ENCODE measurements at places on chromosomes 11 and 22.

- no peak for DNase-seq
Observed at GRCh38 chr22:42446151-42446550, 13.9 kb upstream of the NFAM1 start.

- DNase-seq, result no peak
Observed at GRCh38 chr11:30605036-30605605, 19.0 kb upstream of the MPPED2 start.

DNA sequence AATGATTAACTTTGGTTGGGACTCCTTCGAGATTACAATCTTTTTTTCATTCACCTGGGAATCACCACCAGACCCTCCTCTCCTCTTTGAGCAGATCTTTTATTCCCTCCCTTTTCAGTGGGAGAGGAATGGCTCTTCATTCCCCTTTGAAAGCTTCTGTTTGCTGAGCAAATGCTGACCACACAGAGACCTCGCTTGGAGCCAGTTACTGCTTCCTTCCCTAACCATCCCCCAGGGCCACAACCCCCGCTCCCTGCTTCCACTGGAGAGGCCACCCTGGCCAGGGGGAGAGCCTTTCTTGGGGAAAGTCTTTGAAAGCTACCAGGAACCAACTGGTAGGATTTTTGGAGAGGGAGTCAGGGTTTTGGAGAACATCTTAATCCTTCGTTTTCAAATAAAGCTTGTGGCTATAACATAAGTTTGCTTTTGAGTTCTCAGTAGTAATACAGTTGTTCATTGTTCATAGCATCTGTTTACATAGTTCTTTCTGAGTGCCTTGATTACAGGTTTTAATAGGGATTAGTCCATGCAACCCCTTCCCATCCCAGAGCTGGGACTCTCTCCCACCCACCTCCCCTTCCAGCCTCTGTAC lies 138.4 kb downstream of the DBX1 start:
- no peak for DNase-seq

- DNase-seq, result no peak
Observed at GRCh38 chr11:27874998-27875830, 175.0 kb upstream of the BDNF start.

DNA sequence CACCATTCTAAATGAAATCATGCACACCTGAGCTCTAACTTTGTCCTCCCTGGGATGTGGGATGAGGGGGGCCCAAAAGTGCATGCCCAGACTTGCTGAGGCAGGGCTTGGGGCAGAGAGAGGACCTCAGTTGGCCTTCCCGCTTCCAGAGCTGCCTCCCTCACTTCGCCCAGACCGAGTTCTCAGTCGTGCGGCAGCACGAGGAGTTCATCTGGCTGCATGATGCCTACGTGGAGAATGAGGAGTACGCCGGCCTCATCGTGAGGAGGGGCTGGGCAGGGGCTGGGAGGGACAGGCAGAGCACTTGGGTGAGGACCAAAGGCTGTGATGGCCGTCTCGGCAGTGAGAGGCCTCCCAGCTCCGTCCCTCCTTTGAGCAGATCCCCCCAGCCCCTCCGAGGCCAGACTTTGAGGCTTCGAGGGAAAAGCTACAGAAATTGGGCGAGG lies 8.2 kb downstream of the CFL1 start:
- no peak for DNase-seq

DNA sequence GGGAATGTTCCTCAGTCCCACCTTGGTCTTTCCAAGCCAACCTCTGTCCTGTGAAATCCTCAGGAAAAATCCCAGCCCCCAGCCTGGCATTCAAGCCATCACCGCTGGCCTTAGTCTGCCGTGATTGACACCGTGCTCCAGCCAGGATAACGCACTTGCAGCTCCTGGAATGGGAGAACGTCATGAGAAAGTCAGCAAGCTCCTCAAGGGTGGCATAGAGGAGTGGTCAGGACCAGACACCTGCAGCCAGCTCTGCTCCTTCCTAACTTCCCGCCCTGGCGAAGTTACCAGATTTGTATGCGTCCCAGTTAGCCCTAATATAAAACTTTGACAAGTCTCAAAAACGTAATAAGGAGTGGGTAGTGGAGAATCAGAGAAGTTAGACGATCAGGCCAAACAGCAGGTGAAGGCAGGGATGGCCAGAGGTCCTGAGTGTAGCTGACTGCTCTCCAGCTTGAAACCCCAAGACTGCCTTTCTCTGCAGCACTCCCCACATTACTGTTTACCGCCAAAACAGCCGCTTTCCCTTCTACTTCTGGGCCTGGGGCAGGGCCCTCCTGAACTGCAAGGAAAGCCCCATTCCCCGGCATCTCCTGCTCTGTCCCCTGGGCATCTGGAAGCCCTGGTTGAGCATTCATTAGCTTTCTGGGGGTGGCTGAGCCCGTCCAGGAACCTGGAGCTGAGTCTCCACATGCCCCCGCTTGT lies 1.3 kb upstream of the DKK3 start:
- DNase-seq, result no peak

DNA sequence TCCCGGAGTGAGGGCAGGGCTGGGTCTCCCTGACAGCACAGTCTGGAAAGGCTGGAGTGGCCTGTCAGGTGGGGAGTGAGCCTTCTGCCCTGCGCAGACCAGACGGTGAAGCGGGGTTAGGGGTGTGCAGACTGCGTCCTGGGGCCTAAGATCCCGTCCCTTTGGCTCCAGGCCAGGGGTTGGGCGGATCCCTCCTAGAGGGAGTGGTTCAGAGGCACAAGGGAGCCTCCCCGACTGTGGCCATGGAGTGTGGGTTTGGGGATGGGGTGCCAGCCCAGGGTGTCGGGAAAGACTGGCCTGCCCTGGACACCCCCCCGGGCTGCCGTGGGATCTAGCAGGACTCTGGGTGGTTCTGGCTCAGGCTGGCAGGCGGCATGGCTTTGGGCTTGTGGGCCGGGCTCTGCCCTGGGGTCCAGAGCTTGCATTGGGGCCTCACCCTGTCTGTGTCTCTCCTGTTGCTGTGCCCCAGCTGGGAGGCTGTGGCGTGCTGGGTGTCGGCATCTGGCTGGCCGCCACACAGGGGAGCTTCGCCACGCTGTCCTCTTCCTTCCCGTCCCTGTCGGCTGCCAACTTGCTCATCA lies 19.5 kb downstream of the TSPAN4 start:
- no peak for DNase-seq

DNA sequence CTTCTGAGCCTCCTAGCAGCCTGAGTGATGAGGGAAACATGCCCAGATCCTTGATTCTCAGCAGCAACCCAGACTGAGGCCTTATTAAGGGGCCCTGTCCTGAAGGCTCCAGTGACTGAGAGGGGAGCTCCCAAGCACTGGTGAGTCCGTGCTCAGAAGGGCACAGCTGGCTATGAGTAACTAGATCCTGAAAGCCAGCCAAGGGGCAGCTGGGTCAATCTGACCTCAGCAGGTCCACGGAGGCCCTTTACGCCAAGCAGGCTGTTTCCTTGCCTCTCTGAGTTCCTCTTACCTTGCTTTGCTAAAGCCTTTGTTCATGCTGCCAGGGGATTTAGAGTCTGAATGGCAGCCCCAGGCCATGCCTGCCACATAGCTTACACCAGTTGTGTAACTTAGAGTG lies 19.3 kb upstream of the MIEF1 start:
- no peak for DNase-seq

- no peak for DNase-seq
Observed at GRCh38 chr11:113505541-113506375, 30.6 kb upstream of the DRD2 start.

- DNase-seq, result peak; percentile 60
Observed at GRCh38 chr11:119196833-119197483, 9.2 kb upstream of the CBL start.

GRCh38 chr22:30182815-30183214 lies 63.7 kb downstream of the LIF start:
- DNase-seq, result no peak

DNA sequence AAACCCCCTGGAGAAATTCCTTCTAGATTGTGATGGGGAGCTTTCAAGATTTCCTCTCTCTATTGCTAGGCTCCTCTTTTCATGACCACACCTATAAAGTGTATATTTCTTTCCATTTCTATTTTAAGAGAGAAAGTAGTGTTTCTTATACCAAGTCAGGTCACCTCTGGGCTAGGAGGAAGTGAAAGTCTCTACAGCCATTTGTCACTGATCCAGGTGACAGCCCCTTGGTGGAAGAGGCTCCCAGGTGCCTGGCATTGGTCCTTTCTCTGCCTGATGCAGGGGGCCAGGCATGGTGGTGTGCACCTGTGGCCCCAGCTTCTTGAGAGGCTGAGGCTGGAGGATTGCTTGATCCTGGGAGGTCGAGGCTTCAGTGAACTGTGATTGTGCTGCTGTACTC lies 64.7 kb downstream of the DHCR7 start:
- DNase-seq, result no peak

DNA sequence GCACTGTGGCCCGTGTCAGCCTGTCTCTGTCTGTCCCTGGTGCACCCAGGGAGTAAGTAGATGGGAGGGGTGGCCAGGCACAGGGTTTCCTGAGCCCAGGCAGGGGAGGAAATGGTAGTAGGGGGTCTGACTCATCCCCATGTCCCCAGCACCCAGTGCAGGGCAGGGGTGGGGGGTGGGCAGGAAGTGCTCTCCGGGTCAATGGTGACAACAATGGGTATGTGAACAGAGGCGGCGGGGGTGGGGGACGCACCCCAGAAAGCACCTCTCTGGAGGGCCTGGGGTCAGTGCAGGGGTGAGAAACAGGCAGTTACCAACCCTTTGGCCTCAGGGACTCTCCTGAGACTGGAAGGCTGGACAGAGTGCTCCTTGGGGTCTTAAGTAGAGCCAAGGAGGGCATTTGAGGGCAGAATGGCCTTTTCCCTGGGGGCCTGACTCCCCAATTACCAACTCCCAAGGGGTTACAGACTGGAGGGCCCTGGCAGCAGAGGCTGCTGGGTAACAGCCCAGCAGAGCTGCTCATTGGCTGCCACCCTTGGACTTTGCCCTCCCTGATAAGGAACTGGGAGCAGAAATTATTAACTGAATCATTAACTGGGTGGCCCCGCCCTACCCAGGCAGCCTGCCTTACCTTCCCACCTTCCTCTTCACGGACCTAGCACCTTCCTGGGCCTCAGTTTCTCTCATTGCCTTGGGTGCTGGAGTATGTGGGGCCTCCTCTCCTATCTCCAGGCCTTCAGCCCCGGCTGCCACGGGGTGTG lies 4.2 kb downstream of the MYRF start:
- no peak for DNase-seq

DNA sequence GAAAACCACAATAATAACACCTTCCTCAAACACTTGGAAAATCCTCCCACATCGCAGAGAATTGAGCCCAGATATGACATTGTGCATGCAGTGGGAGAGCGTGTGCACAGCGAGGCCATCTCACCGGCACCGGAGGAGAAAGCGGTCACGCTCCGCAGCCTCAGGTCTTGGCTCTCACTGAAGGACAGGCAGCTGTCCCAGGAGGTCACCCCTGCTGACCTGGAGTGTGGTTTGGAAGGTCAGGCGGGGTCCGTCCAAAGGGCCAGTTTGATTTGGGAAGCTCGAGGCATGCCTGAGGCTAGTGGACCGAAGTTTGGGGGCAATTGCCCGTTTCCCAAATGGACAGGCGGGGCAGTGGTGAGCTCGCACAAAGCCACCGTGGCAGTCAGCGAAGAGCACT lies 86.7 kb downstream of the KIAA1671 start:
- DNase-seq, result no peak

- no peak for DNase-seq
Observed at GRCh38 chr11:116331381-116331780, 441.4 kb downstream of the BUD13 start.

GRCh38 chr11:29448246-29448877 lies 568.5 kb downstream of the KCNA4 start:
- DNase-seq, result no peak

GRCh38 chr11:1055990-1056771 lies 18.5 kb upstream of the MUC2 start:
- no peak for DNase-seq

DNA sequence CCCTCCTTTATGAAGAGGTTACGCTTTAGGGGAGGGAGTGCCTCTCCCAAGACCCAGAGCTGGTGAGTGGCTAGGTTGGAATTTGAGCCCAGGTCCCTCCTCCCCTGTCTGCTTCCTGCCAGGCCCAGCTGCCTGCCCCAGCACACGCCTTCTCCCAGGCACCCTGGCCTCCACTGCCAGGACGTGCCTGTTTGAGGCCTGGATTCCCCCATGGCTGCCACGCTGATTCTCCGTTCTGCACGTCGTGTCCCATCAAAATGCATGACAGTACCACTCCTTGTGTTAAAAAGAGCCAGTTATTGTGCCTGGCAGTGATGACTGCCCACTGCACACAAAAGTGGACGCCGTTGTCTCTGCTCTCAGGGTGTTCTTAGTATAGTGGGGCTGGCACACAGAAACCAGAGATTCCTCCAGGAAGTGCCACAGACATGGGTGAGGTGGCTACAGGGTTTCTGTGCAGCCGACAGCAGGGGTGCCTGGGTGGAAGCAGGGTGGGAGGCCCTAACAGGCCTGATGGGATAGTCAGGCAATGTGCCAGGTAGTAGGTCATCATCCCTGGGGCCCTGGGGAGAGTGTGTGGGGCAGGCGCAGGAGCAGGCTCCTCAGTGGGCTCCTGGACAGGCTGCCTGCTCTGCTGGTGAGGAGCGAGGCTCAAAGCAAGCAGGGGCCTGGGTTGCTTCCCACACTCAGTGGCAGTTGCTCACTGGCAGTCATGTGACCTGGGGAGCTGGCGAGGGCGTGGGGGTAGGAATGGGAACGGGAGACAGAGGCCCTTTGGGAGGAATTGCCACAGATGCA lies 24.2 kb downstream of the MED15 start:
- DNase-seq, result no peak

GRCh38 chr22:49062155-49062801 lies 765.4 kb downstream of the BRD1 start:
- DNase-seq, result no peak

- DNase-seq, result no peak
Observed at GRCh38 chr11:12942157-12942556, 67.0 kb upstream of the RASSF10 start.

GRCh38 chr22:24208012-24208749 lies 26.9 kb downstream of the SUSD2 start:
- DNase-seq, result peak; percentile 84

GRCh38 chr22:27671413-27671935 lies 130.1 kb downstream of the MN1 start:
- no peak for DNase-seq

DNA sequence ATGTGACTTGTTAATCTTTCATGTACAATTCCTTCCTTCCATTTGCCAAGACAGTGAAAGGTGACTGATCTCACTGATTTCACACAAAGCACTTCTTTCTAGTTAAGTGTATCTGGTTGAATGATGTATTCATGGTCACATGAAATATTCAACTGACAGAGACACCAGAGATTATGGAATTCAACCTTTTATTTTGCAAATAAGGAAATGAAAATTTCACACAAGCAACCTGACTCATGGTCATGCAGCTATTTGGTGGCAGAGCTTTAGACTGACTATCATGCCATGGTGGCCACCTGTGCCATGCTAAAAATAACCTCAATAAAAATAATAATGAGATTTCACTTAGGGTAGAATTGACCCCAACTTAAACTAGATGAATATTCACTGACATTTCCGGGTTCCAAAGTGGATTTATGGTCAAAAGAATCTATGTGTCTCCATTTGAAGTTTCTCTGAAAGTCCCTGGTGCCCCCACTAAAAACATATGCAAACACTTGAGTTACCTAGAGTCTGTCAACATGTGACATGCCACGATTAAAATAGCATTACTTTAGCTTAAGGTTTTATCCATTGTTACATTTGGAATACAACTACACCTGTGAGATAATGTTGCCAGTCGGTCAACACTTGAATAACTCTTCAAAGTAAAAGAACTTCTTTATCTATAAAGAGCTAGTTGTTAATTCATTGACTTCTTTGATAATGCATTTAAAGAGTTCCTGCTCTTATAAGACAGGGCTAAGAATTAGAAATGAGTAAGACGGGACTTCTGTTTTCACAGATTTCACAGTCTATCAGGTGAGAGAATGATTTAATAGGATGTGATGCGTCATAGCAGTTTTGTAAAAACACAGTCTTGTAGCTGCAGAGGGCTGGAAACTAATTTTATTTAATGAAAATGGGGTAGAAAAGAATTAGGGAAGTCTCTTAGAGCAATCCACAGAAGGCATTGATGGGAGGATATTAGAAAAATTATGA lies 94.6 kb upstream of the OR9G4 start:
- DNase-seq, result no peak
